ENCODE measurements at places on chromosomes 2 and 18. TPM values are rescaled to one million over a fixed set of nuclear protein-coding genes. Genes with fewer than 3 reads are reported as not detected.
A peak's percentile ranks its signal among the peaks of the same experiment; 100 is the strongest.

Gene ALPI
- not detected for total RNA-seq

Gene CAVIN2
- 182 TPM for total RNA-seq

DNA sequence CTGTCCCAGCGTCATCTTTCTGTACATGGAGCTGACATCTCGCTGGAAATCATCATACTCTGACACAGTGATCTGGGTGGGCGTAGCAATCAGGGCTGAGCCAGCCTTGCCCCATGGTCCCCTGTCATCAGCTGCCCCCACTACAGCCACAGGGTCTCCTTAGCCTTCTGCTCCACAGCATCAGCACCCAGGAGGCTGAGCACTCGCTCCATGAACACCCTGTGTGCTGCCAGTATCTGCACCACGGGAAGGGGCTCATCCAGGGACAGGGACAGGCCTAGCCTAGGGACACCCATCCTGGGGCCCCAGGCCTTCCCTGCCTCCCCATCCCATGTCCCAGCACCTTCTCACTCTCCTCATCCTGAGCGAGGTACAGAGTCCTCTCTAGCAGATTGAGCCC, 11.4 kb downstream of the ALPG start:
- DNase-seq: peak; percentile 32
- H3K4me1 ChIP-seq: peaks cover 30% of the 10 kb centered on the region
- no peaks in the 10 kb centered on the region for H3K36me3 ChIP-seq
- H3K27me3 ChIP-seq: peaks cover 64% of the 10 kb centered on the region

- H3K4me3 ChIP-seq: no peak overlapping the region
- no peaks in the 10 kb centered on the region for H3K4me1 ChIP-seq
- H3K27me3 ChIP-seq: no peaks in the 10 kb centered on the region
- DNase-seq: no peak
- no peak overlapping the region for H3K27ac ChIP-seq
Observed at GRCh38 chr2:154368153-154368552, 330.3 kb upstream of the KCNJ3 start.

- no peak overlapping the region for H3K27ac ChIP-seq
- no peaks in the 10 kb centered on the region for H3K36me3 ChIP-seq
- no peaks in the 10 kb centered on the region for H3K4me1 ChIP-seq
Observed at GRCh38 chr2:8558096-8558495, 123.8 kb upstream of the ID2 start.

Gene OTOS
- not detected for total RNA-seq

GRCh38 chr2:10520154-10520553, 72.0 kb upstream of the ODC1 start:
- H3K4me3 ChIP-seq: no peak overlapping the region
- no peaks in the 10 kb centered on the region for H3K36me3 ChIP-seq
- DNase-seq: no peak
- H3K27me3 ChIP-seq: no peaks in the 10 kb centered on the region

DNA sequence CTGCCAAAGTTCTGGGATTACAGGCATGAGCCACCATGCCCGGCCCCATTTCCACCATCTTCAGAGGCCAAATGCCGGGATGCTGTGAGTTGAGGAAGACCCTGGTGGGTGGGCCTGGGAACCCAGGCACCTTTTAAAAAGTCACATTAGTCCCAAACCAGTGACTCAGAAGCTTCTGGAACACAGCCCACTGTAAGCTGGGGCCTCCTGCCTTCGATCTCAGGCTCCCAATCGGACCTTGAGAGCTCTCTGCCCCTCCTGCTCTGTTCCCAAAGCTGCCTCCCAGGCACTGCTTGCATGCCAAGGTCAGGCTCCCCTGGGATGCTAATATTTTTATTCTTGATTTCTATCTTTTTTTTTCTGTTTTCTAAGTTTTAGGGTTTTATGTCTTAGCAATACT, 4.2 kb downstream of the ADCY3 start:
- H3K4me1 ChIP-seq: peaks cover 13% of the 10 kb centered on the region
- no peak for DNase-seq
- no peaks in the 10 kb centered on the region for H3K36me3 ChIP-seq

Gene ZEB2
- total RNA-seq: 220 TPM

DNA sequence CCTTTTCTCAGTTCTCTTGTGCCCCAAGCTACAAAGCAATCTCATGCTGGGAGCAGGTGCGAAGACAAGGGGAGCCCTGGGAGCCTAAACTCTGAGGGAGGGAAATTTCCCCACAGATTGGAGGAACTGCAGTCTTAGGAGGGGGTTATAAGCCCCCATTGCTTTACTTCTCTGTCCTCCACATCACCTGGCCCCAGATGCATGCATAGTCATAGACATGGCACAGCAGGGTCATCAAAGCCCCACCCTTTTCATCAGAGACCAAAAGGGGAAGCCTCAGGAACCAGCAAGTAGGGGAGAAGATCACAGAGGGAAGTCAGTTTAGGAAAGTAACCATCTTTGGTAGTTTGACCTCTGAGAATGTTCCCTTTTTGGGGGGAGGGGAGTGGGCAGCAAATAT, 33.7 kb downstream of the LANCL1 start:
- no peak overlapping the region for H3K4me3 ChIP-seq
- no peak overlapping the region for H3K27ac ChIP-seq
- H3K4me1 ChIP-seq: peaks cover 8% of the 10 kb centered on the region
- H3K27me3 ChIP-seq: no peaks in the 10 kb centered on the region
- peaks cover 23% of the 10 kb centered on the region for H3K36me3 ChIP-seq
- no peak for DNase-seq

DNA sequence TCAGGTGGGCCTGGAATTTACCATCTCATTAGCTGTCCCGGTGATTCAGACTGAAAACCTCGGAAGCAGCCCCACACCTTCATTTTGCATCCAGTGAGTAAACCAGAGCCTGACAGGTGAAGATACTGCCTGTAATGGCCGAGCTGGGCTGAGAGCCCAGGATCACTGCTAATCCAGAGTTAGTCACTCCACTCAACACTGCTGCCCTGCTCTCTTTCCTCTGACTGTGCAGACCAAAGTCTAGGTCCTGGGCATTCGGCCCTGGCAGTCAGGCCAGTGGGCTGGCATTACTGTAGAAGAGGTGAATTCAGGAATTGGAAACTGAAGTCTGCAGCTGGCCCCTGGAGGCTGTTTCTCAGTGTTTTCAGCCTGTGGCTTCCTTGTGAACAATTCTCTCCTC, 44.3 kb downstream of the TMEM17 start:
- H3K27ac ChIP-seq: no peak overlapping the region
- H3K4me3 ChIP-seq: no peak overlapping the region
- no peaks in the 10 kb centered on the region for H3K36me3 ChIP-seq
- H3K4me1 ChIP-seq: peaks cover 6% of the 10 kb centered on the region
- no peaks in the 10 kb centered on the region for H3K27me3 ChIP-seq

GRCh38 chr2:204197336-204198005, 260.9 kb downstream of the ICOS start:
- no peak for DNase-seq
- H3K27ac ChIP-seq: no peak overlapping the region
- no peaks in the 10 kb centered on the region for H3K36me3 ChIP-seq
- H3K4me1 ChIP-seq: no peaks in the 10 kb centered on the region
- no peaks in the 10 kb centered on the region for H3K27me3 ChIP-seq
- no peak overlapping the region for H3K4me3 ChIP-seq

Gene AMER3
- not detected for total RNA-seq

DNA sequence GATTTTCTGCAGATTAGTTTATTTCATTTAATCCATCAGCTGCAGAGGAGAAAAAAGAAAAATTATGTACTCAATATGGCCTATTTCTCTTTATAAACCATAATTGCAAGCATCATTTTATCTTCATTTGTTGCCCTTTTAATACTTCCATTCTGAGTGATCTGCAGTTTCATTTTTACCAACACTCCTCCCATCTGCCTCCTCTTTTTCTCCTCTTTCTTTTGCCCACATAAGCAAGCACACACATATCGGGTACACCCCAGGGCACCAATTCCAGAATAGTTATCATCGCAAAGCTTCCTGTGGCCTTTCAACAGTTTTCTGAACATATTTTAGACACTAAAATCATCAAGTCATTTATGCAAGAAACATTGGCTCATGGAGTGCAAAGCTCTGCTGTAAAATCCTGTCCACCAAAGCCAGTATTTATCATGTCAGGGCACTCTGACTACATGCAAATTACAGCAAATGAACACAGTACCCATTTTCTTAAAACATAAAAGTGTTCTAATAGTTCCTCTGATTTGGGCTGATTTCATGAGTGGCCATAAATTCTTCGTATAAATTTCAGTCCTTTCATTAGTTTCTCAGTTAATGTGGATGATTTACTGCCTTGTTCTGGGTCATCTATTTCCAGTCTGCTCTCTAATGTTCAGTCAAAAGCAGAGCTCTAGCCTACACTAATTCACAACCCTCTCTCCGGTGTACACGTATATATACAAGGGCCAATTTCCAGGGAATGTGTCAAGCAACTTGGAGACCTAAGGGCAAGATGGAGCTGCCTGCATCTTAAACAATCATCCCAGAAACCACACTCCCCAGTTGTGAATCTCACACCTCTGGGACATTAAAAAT, 281.3 kb downstream of the STK39 start:
- no peak overlapping the region for H3K27ac ChIP-seq
- no peaks in the 10 kb centered on the region for H3K27me3 ChIP-seq
- no peaks in the 10 kb centered on the region for H3K36me3 ChIP-seq
- H3K4me3 ChIP-seq: no peak overlapping the region
- no peaks in the 10 kb centered on the region for H3K4me1 ChIP-seq

DNA sequence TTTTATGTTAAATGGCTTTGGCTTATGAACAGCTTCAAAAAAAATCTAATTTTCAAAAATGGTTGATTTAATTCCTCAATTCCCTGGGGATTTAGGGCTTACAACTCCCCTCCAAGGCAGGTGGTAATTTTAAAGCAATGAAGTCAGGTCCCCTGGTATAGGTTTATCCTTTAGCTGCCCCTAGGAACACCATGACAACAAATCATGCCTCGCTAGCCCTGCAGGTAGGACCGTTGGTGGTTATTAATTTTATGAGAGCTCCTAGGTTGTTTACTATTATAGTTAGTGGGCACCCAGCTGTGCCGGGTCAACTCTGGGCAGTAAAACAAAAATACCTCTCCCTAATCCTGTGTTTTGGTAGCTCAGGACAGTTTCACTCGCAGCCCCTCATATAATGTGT, 26.2 kb upstream of the MBOAT2 start:
- H3K27me3 ChIP-seq: no peaks in the 10 kb centered on the region
- H3K27ac ChIP-seq: no peak overlapping the region
- H3K4me3 ChIP-seq: no peak overlapping the region
- H3K36me3 ChIP-seq: no peaks in the 10 kb centered on the region
- peaks cover 19% of the 10 kb centered on the region for H3K4me1 ChIP-seq

Gene VAMP8
- 272 TPM for total RNA-seq

GRCh38 chr2:229927817-229928321, 5.6 kb downstream of the FBXO36 start:
- H3K27ac ChIP-seq: no peak overlapping the region
- H3K27me3 ChIP-seq: no peaks in the 10 kb centered on the region
- no peak overlapping the region for H3K4me3 ChIP-seq

Gene ANKRD62
- 0.27 TPM for total RNA-seq

Gene ALK
- 1.1 TPM for total RNA-seq

DNA sequence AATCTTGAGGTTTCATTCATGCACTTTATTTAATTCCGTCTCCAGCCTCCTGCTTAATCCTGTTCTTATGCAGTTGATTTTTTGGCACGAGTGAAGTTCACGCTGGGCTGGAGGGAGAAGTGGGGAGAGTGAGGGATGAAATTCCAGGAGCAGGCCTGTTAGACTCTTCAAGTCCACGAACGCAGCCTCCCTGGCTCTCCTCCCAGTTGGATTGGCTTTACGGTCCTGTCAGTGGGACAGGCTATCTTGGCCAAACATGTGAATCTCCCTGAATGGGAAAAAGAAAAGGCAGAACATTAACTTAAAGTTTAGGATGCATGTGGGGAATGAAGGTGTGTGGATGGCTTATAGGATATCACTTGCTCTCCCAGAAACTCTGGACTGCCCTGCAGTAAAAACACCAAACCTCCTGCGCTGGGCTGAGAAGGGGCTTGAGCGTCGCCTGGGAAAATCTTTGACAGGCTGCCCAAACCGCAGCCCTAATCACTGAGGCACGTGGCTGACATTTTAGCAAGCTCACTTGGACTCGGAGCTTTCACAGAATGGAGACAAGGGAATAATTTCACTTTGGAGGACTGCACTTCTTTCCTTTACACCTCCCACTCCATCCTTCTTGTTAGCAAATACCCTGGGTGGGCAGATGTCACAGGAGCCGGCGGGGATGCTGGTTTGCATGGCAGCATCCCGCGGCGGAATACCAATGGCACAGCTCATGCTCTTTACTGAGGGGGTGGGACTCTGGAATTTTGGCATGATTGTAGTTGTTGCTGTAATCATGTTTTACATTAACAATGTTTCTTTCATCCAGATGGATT, 93.9 kb downstream of the ACKR3 start:
- H3K27ac ChIP-seq: no peak overlapping the region
- no peak for DNase-seq
- H3K4me3 ChIP-seq: no peak overlapping the region
- no peaks in the 10 kb centered on the region for H3K36me3 ChIP-seq
- H3K27me3 ChIP-seq: no peaks in the 10 kb centered on the region

DNA sequence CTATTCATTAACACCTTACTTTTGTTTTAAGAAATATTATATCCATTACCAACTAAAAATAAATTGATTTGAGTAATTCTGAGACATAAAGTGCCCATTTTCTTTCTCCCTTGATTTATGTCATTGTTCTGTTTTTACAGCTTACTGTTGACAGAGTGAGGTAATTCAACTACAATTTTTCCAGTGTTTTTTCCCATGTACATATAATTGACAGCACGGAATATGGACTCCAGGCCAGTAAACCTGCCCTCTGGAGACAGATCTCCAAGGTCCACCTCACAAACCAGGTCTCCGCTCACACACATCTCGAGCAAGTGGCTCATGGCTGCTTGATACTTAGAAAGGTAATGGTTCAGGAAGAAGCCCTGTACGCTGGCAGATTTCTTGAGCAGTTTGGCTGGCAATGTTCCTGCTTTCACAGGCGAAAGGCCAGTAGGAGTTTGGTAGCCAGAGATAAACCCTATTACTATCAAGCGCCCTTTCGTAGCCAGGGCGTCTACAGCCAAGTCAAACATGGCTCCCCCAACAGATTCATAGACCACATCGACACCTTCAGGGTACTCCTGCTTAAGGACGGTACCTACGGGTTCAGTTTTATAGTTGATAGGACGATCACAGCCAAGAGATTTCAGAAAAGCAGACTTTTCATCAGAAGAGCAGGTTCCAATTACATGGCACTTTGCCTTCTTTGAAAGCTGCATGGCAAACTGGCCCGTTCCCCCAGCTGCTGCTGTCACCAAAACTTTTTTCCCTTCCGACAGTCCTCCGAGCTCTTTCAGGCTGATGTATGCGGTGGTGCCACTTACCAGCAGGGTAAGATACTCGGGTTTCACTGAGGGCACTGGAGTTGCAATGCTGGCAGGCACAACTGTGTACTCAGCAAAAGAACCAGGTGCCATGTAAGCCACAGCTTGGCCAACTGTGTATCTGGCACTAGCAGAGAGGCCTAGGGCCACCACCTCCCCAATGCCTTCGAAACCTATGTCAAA, 7.4 kb downstream of the PTGR3 start:
- peaks cover 27% of the 10 kb centered on the region for H3K4me1 ChIP-seq
- peaks cover 27% of the 10 kb centered on the region for H3K36me3 ChIP-seq
- no peak overlapping the region for H3K27ac ChIP-seq
- H3K4me3 ChIP-seq: no peak overlapping the region
- no peak for DNase-seq

GRCh38 chr2:38592951-38593350, 9.8 kb downstream of the HNRNPLL start:
- H3K27ac ChIP-seq: no peak overlapping the region
- DNase-seq: no peak
- H3K4me1 ChIP-seq: peaks cover 68% of the 10 kb centered on the region
- no peak overlapping the region for H3K4me3 ChIP-seq
- no peaks in the 10 kb centered on the region for H3K27me3 ChIP-seq
- peaks cover 3% of the 10 kb centered on the region for H3K36me3 ChIP-seq

GRCh38 chr2:223519471-223519870, 82.7 kb downstream of the SCG2 start:
- DNase-seq: no peak
- no peaks in the 10 kb centered on the region for H3K27me3 ChIP-seq
- no peak overlapping the region for H3K27ac ChIP-seq

Gene SERPINB2
- not detected for total RNA-seq
